ENCODE measurements at places on chromosomes 16 and 17.

DNA sequence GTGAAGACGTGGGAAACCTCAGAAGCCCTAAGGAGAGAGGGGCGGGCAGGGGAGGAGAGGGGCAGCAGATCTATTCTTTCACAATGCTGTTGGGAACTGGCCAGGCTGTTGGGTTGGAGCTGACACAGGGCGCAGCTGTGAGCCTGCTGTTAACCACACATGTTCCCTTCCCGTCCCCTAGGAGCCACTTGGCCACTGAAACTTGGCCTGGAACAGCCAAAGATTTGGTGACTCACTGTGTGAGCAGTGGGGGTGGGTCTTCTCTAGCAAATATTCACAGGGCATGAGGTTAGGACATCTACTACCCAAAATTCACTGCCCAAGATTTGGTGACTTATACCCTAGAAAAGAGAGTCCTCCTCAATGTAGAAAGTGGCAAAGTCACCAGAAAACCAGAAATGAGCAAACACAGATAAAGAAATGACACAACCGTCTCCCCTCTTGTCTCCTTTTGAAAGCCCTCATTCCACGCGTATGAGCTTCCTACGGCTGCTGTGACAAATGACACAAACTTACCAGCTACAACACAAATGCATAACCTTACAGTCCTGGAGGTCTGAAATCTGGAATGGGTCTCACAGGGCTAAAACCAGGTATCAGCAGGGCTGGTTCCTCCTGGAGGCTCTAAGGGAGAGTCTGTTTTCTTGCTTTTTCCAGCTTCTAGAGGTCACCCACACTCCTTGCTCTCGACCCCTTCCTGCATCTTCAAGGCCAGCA is 6.3 kb downstream of the TBC1D16 start:
- peak; percentile 61 for DNase-seq

DNA sequence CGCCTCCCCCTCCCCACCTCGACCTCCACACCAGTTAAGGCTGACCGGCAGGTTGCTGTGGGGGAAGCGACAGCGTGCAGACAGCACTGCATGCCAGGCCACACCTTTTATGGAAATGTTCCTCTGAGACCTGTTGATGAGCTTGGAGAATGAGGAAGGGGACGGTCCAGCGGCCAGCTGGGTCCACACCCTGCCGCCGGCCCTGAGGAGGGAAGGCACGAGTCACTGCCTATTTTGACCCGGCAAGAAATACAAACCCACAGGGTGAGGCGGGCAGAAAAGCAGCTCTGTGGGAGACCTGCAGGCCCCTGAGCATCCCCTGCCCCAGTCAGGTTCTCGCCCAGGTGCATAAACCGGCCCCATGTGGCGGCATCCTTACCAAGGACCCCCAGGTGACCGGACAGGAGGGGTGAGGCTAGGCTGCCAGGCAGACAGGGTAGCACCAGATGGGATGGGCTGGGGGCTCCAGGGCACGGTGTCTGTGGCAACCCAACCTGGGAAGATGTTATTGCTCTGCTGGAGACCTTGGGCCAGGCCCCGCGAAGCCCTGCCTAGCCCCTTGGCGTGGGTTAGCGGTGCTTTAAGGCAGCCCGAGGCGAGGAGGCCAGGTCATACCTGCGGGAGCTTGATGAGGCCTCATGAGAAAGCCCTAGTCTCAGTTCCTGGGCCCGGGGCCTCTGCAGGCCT is 12.7 kb downstream of the NATD1 start:
- no peak for DNase-seq

GRCh38 chr16:1781758-1782407 is 488 bp downstream of the SPSB3 start:
- DNase-seq: no peak

GRCh38 chr16:87844809-87845208 is 24.5 kb downstream of the SLC7A5 start:
- DNase-seq: no peak

DNA sequence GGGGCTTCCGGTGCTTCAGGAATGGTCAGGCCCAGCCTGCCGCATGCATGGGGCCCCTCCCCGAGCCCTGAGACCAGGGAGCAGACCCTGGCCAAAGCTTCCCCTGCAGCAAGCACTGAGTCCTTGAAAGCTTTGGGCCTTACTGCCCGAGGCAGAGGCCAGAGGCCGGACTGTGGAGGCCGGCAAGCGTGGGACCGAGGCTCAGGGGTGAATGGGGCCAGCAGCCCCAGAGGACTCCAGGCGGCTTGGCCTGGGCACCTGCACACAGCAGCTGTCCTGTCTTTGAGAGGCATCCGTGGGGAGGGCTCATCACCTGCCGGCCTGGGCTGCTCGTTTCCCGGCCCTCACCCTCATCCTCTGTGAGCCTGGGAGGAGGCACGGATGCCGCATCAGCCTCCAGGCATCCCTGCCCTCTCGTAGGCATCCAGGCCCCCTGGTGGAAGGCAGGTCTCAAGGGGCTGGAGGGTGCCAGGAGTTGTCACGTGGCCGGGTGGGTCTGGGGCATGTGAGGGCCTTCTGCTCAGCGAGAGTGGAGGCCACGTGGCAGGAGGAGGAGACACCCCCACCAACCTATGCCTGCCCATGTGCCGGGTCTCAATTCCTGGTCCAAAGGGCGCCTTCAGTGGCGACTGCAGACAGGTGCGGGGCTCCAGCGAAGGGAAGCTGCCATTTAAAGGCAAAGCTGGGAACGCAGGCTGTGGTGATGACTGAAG is 31.4 kb downstream of the CACNA1H start:
- DNase-seq: no peak

GRCh38 chr17:39980351-39981206 is at the start of gene PSMD3:
Gene PSMD3, plus strand, starts transcription at chr17:39980807. Its CDS starts 164 bp downstream, at chr17:39980971.
- DNase-seq: peak; percentile 99

DNA sequence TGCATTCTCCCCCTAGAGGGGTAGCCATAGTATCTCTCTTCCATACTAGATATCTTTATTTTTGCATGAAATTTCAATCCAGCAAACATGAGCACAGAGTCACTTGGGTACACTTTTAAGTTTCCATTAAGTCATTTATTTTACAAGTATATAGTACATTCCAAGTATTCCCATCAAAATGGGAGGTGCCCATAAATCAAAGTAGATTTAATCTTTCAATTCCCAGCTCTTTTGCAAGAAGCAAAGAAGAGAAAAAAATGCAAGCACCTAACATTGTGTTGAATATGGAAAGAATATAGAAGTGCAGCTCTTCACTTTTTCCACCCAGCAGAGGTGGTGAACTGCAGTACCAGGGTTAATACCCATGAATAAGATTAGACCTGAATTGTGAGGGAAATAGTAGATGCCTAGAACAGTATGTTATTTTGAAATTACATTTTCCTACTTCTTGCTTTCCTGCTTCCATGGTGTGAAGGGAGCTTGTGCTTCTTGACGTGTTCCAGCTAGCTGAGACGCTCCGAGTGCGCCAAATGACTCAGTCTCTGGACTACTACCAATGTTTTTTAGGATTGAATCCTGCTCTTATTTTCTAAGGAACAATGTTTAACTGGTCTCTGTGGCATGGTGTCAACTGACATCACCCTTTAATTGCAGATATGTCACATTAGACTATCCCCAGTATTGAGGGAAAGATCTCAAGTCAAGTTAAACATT is 151.1 kb upstream of the MAF start:
- no peak for DNase-seq

Data from amniotic epithelial cell (primary cell).